Mesenteric fat pad (tissue), 1 donor: ENCODE measurements at places on chromosomes 5 and 9. TPM values are rescaled to one million over a fixed set of nuclear protein-coding genes. Genes with fewer than 3 reads are reported as not detected.

- DNase-seq, result no peak
These were observed 33.9 kb downstream of the DOCK2 start for GRCh38 chr5:169670769-169671525.

DNA sequence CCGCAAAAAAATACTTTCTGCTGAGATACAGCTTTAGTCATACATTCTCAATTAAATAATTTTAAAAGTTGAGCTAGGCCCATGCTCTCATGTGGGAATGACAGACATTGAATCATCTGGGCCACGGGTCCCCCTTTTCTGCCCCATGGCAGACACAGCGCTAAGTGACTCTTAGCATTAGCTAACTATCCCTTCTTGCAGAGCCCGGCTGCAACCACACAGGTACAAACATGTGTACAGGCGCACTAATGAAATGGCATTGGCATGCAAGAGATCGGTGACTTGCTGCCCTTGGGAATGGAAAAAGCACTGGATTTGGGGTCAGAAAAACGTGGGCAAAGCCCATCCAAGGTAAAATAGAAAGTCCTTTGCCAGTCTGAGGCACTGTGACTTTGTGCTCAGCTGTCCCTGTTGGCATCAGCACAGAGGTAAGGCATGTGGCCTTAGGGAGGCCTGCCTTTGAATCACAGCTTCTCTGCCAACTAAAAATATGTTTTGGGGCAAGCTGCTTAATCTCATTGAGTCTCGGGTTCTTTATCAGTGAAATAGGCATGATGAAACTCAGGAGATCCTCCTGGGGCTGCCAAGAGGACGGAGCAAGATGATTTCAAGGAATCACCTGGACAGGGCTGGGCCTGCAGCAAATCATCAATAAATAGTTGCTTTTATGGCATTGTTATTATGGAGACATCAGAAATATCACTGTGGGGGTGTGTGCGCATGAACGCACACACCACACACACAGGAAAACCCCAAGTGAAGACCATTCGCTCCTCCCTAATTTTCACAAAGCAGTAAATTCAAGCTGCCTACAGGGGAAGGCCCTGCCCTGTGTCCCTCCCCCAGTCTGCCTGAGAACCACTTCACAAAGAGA, 54.2 kb downstream of the WHRN start:
- no peak for DNase-seq

- no peak for DNase-seq
These were observed 57.9 kb upstream of the IER5L start for GRCh38 chr9:129235931-129236331.

Gene RAB3C
- total RNA-seq, result 8.4 TPM

DNA sequence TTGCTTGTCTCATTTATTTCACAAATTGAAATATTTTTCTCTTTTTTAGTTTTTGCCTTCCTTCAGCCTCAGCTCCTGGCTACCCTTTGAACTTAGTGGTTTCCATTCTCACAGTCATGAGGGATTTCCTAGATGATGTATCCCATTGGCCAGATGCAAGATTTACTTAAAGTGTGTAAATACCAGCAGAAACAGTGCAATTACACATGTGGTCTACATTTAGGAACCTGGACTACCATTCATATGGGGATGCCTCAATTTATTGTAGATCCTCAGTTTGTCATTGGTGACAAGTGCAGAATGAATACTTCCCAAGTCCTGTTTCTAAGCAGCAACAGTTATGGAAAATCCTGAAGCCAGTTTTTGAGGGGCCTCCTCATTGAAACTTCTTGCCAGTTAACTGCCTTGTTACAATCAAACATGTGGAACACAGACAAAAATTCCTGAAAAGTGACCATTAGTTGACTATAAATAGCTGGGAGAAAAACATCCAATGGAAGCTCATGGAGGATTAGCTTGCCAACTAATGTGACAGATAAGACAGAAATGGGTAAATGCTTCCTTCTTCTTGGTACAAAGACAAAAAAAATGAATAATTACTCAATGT, 113.6 kb upstream of the FER start:
- no peak for DNase-seq

GRCh38 chr9:92010705-92011536, 60.9 kb upstream of the ROR2 start:
- DNase-seq, result no peak
